ENCODE measurements at places on chromosomes 1 and 21.
A peak's percentile ranks its signal among the peaks of the same experiment; 100 is the strongest.

DNA sequence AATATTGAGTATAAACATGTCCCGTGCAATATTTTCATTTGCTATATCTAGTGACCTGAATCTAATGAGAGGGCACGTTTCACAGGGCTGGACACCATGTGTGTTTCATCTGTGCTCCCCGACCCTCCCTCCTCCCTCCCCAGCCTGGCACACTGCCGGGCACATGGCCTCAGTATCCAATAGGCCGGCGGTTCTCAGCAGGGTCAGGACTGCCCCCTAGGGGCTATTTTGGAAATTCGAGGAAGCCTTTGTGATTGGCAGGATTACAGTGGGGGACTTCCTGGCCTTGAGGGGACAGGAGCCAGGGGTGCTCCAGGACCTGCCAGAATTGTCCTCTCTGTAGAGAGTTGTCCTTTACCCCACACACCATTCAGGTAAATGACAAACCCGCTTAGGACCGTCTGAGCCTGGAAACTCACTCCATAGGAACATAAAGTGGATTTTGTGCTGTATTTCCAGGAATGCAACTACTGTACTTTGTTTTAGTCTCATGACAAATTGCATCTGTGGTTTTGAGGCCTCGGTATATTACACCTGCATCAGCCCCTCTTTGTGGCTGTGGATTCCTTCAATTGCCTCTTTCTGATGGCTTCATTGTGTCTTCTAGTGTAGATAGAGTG lies 109.5 kb upstream of the SIM2 start:
- peak; percentile 46 for DNase-seq

DNA sequence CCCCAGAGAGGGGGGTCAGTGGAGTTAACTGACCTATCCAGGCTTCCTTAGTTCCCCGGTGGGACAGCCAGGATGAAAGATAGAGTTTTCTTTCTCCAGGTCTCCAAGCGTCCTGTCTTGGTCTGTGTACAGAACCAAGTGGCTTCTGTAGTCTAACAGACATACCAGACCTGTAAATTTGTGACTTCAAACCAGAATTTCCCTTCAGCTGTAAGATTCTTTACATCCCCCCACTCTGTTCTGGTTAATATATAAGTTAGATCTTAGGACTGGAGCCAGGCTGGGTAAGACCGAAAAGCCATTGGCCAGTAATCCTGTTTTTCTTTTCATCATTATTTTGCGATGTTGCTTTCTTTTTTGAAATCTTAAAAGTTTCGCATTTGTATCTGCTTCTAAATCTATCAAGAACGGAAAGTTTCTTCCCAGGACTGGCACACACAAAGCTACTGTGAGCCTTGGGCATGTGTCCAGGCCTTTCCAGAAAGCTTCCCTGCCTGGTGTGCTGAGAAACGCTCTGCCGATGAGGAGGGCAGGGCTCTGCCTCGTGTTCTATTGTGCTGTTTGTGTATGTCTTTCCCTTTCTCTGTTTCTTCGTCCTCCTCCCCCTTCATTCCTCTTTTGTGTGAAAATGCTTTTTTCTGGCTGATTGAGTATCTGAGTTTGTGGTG lies 72.3 kb downstream of the RGL1 start:
- DNase-seq, result no peak

DNA sequence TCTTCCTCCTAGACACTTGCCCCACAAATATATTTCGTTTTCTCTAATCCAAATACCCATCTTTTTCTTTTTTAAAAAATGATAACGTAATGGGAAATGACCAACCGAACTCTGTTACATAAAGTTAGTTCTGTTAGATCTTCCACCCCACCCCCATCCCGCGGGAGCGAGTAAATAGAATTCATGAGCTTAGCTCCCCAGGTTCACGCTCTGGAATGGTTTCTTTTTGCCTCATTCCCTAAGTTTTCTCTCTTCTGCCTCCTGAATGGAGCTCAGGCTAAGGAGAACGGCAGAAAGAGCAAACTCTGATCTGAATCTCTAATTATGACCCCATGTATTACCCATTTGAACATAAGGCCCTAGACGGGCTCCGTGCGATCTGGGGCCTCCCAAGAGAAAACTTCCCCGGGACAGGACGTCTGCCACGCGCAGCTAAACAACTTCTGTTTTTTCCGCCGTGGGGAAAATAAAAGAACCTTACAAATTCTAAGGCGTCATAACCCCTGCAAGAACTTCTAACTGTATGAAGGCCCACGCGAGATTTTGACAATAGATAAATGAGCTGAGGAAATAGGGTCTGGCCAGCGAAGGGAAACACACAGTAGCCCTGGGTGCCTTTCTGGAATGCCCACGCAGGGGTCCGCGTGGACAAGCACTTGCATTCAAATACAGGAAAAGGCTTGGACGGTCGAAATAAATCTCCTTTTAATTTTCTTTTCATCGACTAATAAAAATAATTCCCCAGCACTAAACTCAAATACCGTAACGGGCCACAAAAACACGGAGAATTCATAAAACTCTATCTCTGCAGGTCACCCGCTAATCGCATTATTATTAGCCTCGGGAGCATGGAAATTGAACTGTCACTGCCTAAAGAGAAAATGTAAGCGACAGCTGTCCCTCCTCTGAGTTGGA lies 2.2 kb downstream of the TBX15 start:
- DNase-seq, result no peak

GRCh38 chr1:231576804-231577718 lies 48.6 kb downstream of the TSNAX start:
- no peak for DNase-seq

- DNase-seq, result no peak
Observed at GRCh38 chr1:10888791-10889649, 92.6 kb upstream of the CASZ1 start.

GRCh38 chr21:36229181-36229580 lies 72.6 kb downstream of the DOP1B start:
- no peak for DNase-seq

DNA sequence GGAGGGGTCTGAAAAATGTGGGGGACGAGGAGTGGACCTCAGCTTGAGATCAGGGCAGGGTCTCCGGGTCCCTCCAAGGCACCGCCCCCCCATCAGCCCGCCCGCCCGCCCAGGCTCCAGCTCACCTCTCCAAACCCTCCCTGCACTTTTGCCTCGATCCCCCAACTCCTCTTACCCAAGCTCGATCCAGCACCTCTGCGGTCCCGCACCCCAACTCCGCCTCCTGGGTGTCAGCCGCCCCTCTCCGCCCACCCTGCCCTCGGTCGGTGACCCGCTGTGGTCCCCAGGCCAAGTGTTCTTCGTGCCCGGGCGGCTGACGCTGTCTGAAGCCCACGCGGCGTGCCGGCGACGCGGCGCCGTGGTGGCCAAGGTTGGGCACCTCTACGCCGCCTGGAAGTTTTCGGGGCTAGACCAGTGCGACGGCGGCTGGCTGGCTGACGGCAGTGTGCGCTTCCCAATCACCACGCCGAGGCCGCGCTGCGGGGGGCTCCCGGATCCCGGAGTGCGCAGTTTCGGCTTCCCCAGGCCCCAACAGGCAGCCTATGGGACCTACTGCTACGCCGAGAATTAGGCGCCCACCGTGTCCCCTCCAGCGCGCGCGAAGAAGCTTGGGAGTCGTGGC lies 5.7 kb downstream of the HAPLN2 start:
- no peak for DNase-seq

DNA sequence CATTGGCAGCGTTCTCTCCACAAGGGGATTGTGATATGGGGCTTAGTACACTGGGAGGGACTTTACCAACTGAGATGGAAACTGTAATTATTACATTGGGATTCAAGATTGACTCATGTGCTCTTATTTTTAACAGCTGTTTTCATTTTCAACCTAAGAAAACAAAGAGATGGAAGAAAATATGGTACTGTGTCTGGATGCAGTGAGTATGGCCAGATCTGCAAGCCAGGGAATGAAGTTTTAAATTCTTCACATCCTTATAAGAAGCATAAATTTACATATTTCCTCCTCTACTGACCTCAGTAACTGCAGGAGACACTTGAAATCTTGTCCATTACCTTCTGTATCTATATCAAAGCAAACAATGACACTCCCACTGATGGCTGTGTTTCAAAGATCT lies 81.5 kb upstream of the EDEM3 start:
- DNase-seq, result no peak

DNA sequence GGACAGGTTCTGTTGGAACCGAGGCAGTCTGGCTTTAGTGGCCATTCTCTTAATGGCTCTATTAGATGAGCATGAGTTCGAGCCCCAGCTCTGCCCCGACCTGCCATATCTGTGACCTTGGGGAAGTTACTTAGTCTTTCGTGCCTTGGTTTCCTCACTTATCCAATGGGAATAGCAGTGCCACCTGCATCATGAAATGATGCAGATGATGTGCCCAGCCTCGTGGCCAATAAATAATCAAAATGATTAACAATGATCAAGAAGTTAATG lies 30.6 kb downstream of the CAMK1G start:
- DNase-seq, result no peak

DNA sequence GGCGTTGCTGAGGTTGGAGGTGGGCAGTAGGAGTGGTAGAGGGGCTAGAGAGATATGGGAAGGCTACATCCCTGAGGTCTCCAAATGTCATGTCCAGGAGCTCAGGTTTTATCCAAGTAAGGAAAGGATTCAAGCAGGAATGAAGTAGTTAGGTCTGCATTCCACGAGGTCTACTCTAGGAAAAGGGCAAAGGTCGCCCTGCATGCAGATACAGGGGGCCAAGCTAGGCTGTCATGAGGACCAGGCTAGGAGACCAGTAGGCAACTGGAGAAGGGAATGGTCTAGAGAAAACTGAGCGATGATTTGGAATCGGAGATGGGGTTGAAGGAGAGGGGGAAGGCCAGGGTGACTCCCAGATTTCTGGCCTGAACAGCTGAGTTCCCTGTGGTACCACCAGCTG lies 48.7 kb downstream of the IRF2BP2 start:
- DNase-seq, result no peak

DNA sequence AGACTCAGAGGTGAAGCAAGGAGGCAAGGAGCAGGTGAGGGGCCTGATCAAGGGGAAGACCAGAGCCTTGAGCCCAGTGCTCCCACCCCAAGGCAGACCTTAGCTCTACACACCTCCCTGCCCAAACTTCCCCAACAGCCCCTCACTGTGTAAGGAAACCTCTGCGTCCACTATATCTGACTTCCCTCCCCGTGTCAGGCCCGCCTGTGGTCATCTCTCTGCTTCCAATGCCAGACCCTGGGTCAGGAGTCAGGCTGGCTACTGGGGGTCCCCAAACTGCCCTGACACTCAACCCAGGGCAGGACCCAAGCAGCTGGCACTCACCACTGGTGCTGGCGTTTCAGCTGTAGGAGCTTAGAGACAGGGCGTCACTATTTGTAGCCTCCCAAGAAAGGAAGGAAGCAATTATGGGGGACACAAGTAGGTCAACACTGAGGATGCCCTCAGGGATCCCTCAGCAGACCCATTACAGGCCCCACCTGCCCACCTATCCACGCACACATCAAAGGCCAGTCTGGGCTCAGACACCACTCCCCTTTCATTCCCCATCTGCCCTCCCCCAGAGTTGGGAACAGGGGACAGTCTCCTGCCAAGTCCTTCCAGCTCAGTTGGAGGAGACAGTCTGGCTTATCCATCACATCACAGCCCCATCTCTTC lies 811 bp upstream of the S100A3 start:
- no peak for DNase-seq

GRCh38 chr1:64942675-64943074 lies 23.7 kb downstream of the JAK1 start:
- DNase-seq, result no peak
